Activated T-helper 1 cell treated with anti-CD3 and anti-CD28 coated beads, Interleukin-12 subunit alpha, Interleukin-12 subunit beta, Interleukin-2, Interleukin-4 antibody, amounts not matched to agents 30 ng/mL and 10 ng/mL and 1 ng/mL, durations not matched to agents 14 hours and 24 hours and 36 hours (primary cell): ENCODE measurements at places on chromosomes 4 and X. TPM values are rescaled to one million over a fixed set of nuclear protein-coding genes. Genes with fewer than 3 reads are reported as not detected.

DNA sequence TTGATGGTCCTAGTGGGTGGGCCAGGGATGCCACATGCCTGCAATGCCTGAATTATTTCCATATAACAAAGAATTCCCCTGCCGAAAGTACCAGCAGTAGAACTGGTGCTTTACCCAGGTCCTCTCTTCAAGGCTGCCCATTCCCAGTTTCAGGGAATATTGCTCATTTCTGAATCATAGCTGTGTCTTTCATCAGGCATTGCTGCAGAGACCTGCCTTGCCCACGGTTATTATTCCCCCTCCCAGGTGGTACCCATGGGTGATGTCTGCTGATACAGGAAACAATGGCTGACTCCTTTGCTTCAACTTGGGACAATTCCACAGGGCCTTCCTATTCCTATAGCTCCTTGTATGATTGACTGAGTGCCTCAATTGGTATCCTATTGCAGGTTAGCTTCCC is 9.7 kb upstream of the IQCM start:
- H3K27ac ChIP-seq, result no peak overlapping the region
- H3K27me3 ChIP-seq, result no peaks in the 10 kb centered on the region
- H3K36me3 ChIP-seq, result no peaks in the 10 kb centered on the region
- no peaks in the 10 kb centered on the region for H3K4me1 ChIP-seq
- no peak for DNase-seq

- no peaks in the 10 kb centered on the region for H3K36me3 ChIP-seq
- H3K27me3 ChIP-seq, result no peaks in the 10 kb centered on the region
- no peak overlapping the region for H3K4me3 ChIP-seq
- no peak overlapping the region for H3K27ac ChIP-seq
These were observed 715.1 kb downstream of the FSTL5 start for GRCh38 chr4:161448550-161449180.

Gene LRAT
- total RNA-seq, result not detected in 2 replicates

DNA sequence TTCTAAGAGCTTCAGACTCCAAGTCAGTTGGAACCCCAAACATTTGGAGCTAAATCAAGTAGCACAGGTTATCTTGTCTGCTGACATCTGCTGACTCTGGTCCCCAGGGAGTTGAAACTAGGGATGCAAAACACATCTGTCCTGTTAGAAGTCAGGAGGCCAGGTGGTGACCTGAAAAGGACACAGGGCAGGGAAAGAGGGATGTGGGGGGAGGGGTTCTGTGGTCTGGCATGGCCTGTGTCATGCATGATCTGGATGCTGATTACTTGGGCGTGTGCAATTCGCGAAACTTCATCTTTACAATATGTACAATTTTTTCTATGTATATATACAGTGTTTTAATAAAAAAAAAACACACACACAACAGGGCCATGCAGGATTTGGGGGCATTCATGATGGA is 55.3 kb downstream of the FHDC1 start:
- no peak for DNase-seq
- H3K27me3 ChIP-seq, result peaks cover under 1% of the 10 kb centered on the region
- H3K27ac ChIP-seq, result no peak overlapping the region
- no peaks in the 10 kb centered on the region for H3K4me1 ChIP-seq
- H3K36me3 ChIP-seq, result no peaks in the 10 kb centered on the region

DNA sequence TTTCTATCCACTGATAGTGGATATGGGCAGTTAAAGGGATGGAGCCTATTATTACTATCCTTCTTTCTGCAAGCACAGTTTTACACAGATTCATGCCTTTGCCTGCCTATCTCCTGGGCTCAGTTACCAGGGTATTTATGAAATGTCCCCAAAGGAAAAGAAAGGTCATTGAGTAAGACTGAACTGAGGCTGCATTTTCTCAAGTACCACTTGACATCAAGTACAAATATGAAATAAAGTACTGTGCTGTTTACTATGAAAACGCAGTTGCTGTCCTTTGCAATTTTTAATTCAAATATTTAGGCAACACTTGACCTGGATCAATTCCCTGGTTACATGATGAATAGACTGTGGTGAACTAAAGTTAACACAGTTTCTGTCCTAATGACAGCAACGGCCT is 23.5 kb upstream of the SPANXN4 start:
- H3K27ac ChIP-seq, result no peak overlapping the region
- H3K36me3 ChIP-seq, result no peaks in the 10 kb centered on the region
- no peak overlapping the region for H3K4me3 ChIP-seq
- no peak for DNase-seq
- no peaks in the 10 kb centered on the region for H3K4me1 ChIP-seq

DNA sequence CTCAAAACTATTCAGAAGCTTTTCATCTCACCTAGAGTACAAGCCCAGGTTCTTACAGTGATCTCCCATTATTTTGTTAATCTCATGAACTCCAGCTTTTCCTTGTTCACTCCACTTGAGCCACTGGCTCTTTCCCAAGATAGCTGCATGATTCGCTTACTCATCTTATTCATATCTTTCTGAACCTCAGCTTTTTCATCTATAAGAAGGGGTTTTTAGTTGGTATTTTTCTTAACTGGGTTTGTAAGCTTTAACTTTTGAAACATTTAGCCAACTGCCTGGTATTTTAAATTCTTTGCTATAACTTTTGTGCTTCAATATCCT is 24.0 kb downstream of the GIMD1 start:
- H3K4me3 ChIP-seq, result no peak overlapping the region
- no peak overlapping the region for H3K27ac ChIP-seq
- no peaks in the 10 kb centered on the region for H3K27me3 ChIP-seq
- no peak for DNase-seq
- peaks cover 16% of the 10 kb centered on the region for H3K4me1 ChIP-seq

Gene VEGFD
- total RNA-seq, result not detected in 2 replicates

DNA sequence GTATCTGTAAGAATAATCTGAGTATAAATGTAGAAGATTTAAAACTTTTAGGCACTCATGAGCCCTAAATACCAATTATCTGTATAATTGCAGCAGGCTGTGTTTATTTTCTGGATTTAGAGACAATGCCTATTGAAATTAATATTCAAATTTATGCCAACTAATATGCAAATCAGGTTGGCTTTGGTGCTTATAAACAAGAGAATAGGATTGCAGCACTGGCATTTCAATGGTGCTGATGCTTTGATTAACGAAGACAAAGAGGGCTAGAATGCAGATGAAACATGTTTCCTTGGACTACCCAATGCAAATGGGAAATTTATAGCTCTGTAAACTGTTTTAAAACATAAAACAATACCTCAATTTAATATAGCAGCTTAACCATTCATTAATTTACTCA is 70.7 kb upstream of the GATB start:
- no peaks in the 10 kb centered on the region for H3K4me1 ChIP-seq
- no peak overlapping the region for H3K27ac ChIP-seq
- H3K4me3 ChIP-seq, result no peak overlapping the region
- no peak for DNase-seq
- no peaks in the 10 kb centered on the region for H3K27me3 ChIP-seq

Gene TMSB15C
- 3.4 and 4.3 TPM in 2 replicates for total RNA-seq

Gene SLC10A7
- 23.3 and 26.5 TPM in 2 replicates for total RNA-seq

DNA sequence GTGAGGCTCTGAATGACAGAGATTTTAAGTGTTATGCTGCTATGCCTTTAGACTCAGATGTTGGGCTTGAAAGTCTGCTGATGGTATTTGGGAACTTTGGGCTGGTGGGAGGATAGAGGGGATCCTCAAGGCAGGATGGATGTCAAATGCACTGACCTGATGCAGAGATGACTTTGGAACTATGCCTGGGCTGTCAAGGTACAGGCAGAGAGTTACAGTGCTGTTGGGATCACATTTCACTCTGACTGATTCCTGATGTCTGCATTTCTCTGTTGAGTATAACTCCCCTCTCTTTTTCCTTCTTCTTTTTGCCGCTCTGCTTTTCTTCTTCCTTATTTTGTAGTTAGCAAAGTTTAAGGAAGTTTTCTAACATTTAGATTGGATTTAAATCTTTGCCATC is 271.8 kb upstream of the ARX start:
- H3K36me3 ChIP-seq, result no peaks in the 10 kb centered on the region
- DNase-seq, result no peak
- H3K4me3 ChIP-seq, result no peak overlapping the region
- H3K27ac ChIP-seq, result no peak overlapping the region
